ENCODE measurements at places on chromosomes 6 and 20.
A peak's percentile ranks its signal among the peaks of the same experiment; 100 is the strongest.

- DNase-seq: no peak
Measured at GRCh38 chr20:57249772-57250171, 16.7 kb downstream of the BMP7 start.

- DNase-seq: no peak
Measured at GRCh38 chr6:68229566-68229965, 405.5 kb upstream of the ADGRB3 start.

- DNase-seq: no peak
Measured at GRCh38 chr6:129490521-129491255, 219.3 kb downstream of the ARHGAP18 start.

GRCh38 chr6:150380256-150380655 lies 11.4 kb downstream of the IYD start:
- DNase-seq: no peak

- DNase-seq: no peak
Measured at GRCh38 chr20:32509639-32510066, 75.5 kb downstream of the NOL4L start.

DNA sequence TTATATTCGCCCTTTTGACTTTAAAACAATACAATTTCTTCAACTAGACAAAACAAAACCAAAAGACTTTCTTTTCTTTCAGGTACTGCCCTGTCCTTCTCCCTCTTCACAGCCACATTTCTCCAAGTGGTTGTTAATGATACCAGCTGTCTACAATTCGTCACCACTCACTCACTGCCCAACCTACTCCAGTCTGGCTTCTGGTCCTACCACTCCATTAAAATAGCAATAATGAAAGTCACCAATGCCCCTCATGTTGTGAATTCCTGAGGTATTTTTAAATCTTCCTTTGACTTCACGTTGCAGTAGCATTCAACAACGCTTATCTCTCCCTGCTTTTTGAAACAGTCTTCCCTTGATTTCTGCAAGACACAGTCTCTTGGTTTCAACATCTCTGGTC lies 11.6 kb upstream of the MAN1A1 start:
- DNase-seq: no peak

DNA sequence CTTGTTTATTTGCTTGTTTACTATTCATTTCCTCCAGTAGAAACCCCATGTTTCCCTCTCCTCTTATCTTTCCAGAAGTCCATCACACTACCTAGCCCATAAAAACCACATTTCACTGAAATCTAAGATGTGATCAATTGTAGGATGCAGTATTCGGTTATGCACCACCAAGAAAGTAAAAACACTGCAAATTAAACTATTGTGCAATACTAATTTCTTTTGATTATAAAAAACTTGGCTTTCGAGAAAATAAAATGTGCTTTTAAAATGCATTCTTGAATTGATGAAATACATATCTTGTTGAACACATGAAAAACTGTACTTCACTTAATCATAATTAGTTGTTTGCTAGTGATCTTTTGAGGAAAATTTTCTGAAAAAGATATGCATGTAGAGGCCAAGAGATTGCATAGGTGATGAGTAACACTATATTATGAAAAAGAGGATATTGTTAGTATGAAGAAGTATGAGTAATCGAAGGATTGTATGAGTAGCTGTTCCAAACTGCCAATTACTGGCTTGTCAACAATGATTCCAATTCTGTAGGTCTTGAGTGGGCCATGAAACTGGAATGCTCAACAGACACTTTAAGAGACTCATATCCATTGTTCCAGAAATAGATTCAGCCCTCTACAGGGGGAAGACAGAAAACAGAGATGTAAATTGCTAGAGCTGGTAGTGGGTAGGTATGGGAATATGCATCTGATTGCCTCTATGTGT lies 79.7 kb downstream of the RNF217 start:
- DNase-seq: no peak

GRCh38 chr20:16349523-16350260 lies 223.6 kb downstream of the KIF16B start:
- no peak for DNase-seq

GRCh38 chr6:73942592-73943186 lies 246.7 kb downstream of the CD109 start:
- DNase-seq: no peak

- peak; percentile 59 for DNase-seq
Measured at GRCh38 chr6:70668499-70668812, 773 bp downstream of the SMAP1 start.

DNA sequence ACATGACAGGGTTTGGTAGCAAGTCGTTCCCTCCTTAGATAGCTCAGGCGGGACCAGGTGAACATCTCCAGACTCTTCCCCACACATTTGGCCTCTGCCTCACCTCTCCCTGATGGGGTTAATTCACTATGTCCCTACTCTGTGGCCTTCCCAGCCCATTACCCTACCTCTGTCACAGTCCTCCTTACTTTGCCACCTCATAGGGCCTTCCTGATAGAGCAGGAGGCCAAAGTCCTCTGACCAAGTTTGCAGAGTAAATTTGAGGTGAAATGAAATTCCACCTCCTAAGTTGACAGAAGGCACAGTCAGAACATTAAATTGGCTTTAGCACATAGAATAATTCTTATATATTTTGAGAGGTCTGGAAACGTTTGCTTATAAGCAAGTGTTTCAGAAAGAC lies 53.1 kb upstream of the ARMC2 start:
- no peak for DNase-seq

- DNase-seq: no peak
Measured at GRCh38 chr6:26304797-26305640, 60.0 kb upstream of the BTN3A2 start.

DNA sequence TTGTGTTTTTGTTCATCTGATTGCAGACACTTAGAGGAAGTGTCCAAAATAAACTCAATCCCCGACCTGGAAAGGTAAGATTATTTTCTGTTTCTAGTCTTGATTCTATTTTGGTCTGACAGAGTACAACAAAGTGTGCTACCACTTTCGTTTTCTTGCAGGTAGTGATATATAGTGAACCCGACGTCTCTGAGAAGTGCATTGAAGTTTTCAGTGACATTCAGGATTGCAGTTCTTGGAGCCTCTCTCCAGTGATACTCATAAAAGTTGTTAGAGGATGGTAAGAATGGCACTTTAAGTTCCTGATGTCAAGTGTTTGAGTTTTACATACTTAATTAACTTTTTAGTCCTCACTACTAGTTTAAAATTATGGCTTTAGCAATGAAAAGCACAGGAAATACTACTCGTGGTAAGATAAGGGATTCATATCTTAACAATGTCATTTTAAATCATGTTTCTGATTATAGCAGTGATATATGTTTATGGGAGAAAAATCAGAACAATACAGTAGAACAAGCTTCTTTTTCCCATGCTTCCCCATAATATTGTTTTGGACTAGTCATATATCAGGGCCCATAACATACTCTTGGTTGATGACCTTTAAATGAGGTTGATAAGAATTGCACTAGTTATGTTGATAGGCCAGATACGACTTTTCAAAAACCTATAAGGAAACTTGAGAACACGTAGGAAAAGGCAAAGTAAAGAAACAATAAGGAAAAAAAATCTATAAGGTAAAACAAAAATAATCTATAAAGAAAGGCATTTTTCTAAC lies 104.0 kb downstream of the RTN4IP1 start:
- DNase-seq: no peak

DNA sequence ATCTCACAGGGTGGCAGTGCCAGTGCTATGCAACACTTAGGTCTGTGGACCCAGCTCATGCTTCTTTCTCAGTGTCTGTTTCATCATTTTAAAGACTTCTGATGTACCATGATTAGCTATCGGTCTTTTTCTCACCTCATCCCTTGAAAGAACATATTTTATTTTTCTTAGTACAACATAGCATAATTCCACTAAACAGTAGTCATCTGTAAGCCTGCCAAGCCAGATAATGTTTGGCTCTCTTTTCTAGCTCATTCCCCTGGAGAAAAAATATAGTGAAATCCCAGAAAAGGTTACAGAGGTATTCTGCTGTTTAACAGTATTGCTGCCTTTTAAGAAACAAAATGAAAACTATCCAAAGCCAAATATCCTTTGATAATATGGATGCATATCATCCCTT lies 177.0 kb upstream of the MMS22L start:
- no peak for DNase-seq

GRCh38 chr6:118403036-118403435 lies 145.1 kb upstream of the PLN start:
- no peak for DNase-seq

DNA sequence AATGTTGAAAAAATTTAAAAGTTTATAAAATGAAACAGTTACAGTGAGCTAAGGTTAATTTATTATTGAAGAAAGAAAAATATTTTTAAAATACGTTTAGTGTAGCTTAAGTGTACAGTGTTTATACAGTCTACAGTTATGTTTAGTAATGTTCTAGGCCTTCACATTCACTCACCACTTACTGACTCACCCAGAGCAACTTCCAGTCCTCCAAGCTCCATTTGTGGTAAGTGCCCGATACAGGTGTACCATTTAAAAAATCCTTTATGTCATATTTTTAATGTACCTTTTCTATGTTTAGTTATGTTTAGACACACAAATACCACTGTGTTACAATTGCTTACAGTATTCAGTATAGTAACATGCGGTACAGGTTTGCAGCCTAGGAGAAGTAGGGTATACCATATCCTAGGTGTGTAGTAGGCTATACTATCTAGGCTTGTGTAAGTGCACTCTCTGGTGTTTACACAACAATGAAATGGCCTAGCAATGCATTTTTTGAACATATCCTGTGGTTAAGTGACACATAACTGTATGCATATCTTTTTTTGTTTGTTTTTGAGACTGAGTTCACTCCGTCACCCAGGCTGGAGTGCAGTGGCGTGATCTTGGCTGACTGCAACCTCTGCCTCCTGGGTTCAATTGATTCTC lies 26.3 kb downstream of the FLRT3 start:
- DNase-seq: no peak

DNA sequence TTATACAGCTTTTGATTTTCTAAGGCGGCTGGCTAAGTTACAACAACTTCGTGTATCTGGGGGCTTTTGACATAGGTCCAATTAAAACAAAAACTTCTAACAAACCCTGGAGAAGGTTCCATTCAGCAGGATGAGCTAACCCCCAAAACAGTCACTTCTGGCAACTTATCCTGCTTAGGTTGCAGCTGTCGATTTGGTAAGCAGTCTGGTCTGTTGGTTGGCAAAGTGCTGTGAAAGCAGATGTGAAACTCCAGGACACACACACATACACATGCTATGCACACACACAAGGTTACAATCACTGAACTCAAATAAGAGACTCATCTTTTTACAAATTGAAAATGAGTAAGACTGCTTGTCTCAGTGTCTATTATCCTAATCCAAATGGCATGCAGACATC lies 119.0 kb upstream of the STMND1 start:
- DNase-seq: no peak

DNA sequence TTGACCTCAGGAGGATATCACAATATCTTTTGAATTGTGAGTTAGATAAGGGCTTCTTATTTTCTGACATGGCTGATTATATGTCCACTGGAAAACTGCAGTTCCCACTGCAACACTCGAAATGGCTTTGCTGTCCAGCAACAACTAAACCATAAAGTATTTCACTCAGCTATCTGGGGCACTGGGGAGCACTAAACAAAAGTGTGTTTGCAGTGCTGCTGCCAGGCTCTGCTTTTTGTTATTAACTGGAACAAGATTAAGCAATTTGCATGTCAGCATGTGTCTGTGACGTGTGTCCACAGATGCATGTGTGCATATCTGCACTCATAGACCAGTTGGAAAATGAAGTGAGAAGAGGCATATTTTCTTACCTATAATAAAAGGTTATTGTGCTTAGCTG lies 107.8 kb upstream of the CCN2 start:
- DNase-seq: no peak

DNA sequence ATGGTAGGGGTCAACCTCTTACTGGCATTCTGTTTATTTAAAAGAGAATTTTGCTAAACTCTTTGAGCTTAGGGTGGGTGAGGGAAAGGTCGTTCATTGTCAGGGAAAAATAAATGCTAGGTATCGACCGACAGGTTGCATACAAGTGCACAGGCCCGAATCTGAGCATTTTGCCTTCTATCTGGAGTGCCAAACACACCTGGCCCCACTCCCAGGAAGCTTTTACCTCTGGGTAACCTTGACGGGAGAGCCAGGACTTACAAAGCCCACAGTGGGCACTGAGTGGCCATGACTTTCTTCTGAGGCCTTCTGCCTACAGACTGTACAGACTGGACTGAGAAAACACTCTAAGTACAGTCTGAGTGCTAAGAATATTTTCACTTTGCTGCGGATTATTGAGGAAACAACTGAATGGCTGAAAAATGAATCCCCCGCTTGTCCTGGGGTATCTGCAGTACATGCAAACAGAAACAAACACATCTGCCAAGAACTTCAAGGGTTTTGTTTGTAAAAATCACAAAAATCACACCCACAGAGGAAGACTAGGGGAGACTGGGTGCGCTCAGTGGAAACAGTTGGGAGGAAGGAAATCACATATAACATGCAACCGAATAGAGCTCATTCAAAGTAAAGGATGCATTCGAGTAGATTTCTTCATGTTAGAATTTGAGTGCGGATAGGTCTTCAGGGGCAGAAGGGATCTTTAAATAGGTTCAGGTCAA lies 152.8 kb downstream of the NFATC2 start:
- peak; percentile 80 for DNase-seq

DNA sequence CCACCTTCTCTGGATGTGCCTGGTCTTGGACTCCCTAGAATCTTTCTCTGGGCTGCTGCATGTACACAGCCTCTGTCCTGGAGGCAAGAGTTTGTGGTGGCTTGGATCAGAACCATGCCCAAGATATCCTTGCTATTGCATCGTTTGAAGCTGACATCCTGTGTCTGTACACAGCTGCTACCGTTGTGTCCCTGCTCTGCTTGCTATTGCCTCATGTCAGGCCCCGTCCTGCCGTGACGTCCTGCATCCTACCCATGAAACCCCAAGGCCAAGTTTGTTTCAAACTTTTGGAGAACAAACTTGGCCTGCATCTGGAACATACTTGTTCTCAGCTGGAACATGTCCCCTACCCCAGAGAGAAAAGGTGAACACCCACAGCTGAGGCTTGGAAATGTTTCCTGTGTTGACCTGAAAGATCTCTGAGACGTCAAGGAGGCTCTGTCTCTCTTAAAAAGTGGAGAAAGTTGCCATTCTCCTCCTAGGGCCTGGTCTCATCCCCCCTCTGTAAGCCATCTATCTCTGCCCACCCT lies 78.1 kb downstream of the HFE start:
- no peak for DNase-seq

DNA sequence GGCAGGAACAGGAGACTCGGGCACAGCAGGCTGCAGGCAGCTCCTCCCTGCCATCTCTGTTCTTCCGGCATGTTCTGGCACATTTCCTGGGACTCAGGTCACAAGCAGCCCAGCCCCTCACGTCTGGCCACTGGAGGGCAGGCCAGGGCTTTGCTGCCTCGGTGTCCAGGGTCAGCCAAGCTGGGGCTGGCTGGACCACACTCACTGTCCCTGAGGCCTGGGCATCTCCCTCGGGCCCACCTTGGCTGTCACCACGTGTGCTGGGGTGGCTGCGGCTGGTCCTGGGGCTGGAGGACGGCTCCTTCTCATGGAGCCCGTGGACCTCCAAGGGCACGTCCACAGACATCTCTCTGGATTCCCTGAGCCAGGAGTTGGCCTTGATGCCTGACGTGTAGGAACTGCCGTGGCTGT lies 18.5 kb downstream of the FRMD1 start:
- peak; percentile 38 for DNase-seq

- DNase-seq: no peak
Measured at GRCh38 chr6:113464536-113464935, 392.6 kb upstream of the MARCKS start.

Data from NCI-H345 (cell line).